ENCODE measurements at places on chromosomes 12 and 14.

GRCh38 chr12:79439175-79439825, 251.5 kb downstream of the PAWR start:
- DNase-seq, result no peak

GRCh38 chr14:75572104-75572503, 6.3 kb upstream of the FLVCR2 start:
- DNase-seq, result no peak

GRCh38 chr12:130460611-130461446, 123.1 kb downstream of the PIWIL1 start:
- DNase-seq, result no peak

- DNase-seq, result no peak
These were observed 2.2 kb downstream of the RCOR1 start for GRCh38 chr14:102594514-102595175.

- DNase-seq, result no peak
These were observed 24.0 kb downstream of the FAM222A start for GRCh38 chr12:109737631-109738030.

DNA sequence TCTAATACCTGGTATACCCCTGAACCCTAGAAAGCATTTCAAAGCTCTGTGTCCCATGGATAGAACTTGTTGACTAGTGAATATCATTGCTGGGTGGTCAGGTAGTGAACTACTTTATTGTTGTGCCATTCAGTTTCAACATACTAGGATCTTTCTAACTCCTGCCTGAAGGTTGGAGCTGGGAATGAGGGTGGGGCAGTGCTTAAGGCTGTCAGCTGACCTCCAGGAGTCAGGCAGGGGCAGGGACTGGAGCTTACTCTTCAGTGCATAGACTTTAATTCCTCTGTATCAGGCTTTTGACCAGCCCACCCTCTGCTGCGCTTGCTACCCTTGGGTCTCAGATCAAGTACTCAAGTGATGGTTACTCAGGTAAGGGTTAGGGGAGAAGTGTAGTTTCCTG, 102.6 kb upstream of the RFX4 start:
- no peak for DNase-seq

- DNase-seq, result no peak
These were observed 42.0 kb upstream of the C14orf180 start for GRCh38 chr14:104537613-104537988.

GRCh38 chr14:51603495-51603894, 48.2 kb upstream of the FRMD6 start:
- DNase-seq, result no peak

DNA sequence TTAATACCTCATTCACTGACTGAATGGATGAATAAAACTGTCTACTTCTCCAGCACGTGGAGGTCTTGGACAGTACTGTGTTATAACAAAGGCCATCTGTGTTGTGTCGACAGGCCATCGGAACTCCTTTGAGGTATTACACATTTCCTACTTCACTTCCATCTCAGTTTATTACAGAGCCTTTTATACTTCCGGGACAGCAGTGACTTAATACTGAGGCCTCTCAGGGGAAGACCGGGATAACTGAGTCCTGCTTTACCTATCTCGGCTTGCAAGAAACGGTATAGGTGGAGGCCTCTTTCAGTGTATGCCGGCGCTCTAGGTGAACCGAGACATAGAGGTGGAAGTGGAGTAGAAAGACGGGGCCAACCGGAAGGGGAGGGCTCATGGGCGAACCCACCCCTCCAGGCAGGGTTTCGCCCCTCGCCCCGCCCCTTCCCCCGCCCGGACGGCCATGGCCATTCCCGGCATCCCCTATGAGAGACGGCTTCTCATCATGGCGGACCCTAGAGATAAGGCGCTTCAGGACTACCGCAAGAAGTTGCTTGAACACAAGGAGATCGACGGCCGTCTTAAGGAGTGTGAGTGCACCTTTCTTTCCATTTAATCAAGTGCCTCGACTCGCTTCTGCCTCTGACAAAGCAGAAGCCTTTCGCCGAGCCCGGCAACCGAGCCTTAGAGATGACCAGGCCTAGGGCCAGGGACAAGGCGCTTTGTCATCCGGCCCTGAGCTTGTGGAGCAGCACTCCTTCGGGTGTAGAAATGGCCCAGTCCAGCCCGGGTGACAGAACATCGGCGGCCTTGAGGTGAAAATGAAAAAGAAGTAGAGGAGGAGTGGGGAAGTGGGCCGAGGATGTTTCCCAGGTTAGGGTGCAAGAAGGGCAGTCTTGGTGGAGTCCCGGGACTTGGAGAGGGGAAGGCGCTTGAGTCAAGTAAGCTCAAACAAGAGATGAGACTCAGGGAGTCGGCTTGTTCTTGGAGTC, at the start of gene PSMC6:
TSS of gene PSMC6 (plus strand) at position 477 of the 983 bp plus-strand sequence. CDS start at position 497, 20 bp downstream.
- no peak for DNase-seq

DNA sequence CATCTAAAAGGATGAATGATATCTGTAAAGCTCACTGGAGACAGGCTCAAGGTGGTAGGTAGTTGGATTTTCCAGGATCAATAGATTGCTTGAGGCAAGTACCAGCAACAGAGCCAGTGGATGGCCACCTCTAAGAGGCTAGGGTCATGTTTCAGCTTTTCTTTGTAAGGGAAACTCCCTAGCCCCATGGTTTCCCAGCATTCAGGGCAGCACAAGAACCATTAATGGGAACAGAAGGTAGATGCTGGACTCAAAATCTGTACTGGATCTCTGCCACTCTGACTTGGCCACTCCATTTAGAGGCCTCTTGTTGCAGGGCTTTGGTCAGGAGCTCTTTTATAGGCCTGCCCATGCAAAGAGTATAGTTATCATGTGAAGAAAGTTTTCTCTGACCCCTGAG, 76.1 kb upstream of the DYRK2 start:
- DNase-seq, result no peak

DNA sequence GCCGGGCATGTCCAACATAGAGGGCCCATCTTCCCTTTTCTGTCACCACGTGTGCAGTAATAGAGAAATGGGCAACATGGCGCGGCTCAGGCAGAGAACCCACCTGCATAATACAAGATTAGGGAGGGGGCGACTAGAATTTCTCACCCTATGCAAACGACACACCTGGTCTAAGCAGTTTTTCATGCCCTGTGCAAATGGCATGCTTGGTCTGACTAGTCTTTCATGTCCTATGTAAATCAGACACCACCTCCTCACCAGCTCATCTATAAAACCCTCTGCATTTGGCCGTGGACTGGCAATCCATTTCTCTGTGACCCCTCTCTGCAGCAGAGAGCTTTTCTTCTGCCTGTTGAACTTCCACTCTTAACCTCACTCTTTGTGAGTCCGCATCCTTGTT, 180.2 kb upstream of the PZP start:
- no peak for DNase-seq

- DNase-seq, result no peak
These were observed 14.4 kb downstream of the RASSF9 start for GRCh38 chr12:85821759-85822158.

DNA sequence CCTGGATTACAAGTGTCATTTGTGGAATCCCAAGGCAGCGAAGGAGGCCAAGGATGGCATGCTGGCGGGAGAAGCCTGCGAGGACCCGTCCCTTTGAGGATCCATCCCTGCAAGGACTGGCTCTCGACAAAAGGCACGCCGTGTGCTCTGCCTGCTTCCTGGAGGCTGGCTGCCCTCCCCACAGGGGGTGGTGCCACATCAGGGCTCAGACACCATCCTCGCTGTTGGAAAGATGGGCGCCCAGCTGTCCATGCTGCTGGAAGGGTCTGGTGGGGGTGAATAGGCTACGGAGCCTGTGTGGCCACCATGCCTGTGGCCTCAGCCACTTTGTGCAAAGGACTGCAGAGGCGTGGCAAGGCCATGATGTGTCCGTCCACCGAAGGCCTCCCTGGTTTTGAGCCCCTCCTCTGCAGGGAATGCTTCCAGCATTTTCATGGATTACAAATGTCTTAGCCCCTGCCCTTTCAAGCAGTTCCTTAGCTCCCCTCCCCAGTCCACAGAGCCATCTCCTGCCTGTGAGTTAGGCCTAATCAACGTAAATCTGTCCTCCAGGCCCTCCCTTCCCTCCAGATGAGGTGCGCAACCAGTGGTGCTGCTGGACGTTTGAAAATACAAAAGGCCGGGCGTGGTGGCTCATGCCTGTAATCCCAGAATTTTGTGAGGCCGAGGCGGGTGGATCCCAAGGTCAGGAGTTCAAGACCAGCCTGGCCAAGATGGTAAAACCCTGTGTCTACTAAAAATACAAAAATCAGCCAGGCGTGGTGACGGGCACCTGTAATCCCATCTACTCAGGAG, 22.1 kb downstream of the ZBTB42 start:
- no peak for DNase-seq

- no peak for DNase-seq
These were observed 123.9 kb downstream of the PRMT8 start for GRCh38 chr12:3614806-3615466.

GRCh38 chr14:92635031-92635430, 113.4 kb downstream of the LGMN start:
- DNase-seq, result no peak

DNA sequence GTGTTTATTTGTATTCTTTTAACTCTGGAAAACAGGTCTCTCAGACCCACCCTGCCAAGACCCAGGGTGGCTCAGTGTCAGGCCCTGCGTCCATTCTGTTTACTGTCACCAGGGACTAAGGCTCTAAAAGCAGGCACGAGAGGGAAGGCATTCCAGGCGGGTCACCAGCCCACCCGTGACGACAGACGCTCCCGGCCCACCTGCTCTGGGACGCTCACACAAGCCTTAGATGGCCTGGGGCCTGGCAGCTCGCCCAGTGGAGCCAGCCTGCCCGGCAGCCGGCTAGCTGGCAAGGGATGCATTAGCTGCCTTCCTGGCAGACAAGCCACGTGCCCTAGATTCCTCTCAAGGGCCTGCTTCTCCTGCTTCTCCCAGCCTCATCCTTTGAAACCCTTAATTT, 9.2 kb upstream of the NUAK1 start:
- no peak for DNase-seq

GRCh38 chr12:63400718-63401117, 249.7 kb upstream of the AVPR1A start:
- no peak for DNase-seq

DNA sequence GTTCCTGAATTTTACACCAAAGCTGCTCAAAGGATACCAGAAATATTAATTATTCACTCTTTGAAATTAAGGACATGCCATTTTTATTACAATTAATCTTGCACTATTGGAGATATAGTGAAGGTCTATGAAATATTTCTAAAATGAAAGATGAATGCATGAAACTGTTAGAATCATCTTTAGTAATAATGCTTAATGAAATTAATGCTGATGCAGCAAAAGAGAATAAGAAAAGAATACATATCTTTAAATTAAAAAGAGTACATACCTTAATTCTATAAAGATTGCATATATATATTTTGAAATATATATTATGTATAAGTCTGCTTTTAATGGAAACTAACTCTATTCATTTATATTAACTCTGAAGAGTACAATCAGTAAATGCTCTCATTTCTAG, 236.0 kb downstream of the ALX1 start:
- no peak for DNase-seq

GRCh38 chr14:43983721-43984120, 523.4 kb downstream of the FSCB start:
- DNase-seq, result no peak

DNA sequence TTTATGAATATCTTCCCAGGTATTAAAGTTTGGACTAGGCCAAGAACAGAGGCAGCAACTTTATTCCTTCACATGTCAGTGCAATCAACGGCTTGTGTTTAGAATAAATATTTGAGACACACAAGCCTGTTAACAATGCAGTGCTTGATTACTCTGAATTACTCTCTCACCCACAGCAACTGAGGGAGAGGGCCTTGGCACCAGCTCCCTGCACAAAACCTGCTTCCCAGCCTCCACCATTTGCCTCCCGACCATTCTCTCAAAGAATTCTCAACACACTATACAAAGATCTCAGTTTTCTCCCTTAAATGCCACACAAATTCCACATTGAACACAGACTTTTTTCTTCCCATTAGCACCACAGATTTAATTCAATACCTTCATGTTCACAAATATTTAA, 77.0 kb downstream of the STON2 start:
- no peak for DNase-seq

DNA sequence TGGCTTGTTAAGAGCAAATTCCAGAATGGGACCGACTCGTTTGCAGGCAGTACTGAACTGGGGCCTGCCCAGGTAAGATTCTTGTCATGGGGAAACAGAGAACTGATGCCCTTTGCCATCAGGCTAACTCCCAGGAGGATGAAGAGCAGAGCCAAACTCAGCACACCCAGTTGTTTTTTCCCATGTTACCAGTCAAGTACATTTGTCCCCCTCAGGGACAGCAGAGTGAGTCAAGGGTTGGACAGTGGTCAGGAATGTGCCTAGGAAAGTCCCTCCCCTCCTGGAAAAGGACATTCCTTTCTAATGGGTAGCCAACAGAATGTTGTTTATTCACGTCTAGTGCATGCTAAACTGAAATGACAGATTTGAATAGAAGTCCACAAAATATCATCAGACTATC, 1.6 kb downstream of the ART4 start:
- no peak for DNase-seq

DNA sequence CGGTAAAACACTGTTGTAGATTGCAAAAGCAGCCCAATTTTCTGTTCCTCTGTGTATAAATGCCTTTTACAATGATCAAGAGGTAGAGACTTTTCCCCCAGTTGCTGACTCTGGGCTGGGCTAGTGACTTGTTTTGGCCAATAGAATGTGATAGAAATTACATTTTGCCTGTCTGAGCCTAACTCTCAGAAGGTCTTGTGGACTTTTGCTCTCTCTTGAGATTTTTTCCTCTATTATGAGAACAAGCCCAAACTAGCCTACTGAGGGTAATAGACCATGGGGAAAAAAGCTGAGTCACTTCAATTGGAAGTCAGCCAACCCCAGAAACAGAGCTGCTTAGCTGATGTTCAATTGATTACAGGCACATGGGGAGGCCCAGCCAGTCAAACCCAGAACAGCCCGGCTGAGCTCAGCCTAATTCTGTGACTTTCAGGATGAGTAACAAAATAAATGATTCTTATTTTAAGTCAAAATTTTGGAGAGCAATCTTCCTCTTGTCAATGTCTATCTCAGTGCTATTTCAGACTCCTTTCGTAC, 61.4 kb downstream of the MYF5 start:
- no peak for DNase-seq

DNA sequence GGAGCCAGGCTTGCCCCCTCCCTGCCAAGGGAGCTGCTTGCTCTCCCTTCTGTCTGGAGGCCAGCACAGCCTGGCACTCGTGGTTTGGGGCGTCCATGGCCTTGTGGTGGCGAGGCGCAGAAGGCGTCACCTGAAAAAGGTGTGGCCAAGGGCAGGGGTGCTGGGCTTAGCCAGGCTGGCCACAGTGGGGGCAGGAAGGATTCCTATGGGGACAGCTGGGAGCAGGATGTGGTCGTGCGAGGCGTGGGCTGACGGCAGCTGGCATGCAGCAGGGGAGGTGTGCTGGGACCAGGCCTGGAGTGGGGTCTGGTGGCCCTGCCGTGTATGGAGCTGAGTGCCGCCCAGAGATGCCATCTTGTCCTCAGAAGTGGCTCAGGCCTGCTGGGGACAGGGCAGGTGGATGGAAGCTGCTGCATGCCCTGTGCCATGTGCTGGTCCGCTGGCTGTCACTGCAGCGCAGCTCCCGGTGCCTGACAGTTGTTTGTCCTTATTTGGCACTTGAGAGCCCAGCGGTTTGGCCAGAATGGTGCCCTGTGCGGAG, 30.0 kb downstream of the SH2B3 start:
- no peak for DNase-seq

- DNase-seq, result no peak
These were observed 55.1 kb upstream of the ARID2 start for GRCh38 chr12:45674181-45674977.
